ENCODE measurements at places on chromosomes 6 and 20.

GRCh38 chr20:46196990-46197389, 78.9 kb downstream of the CD40 start:
- no peak for DNase-seq

GRCh38 chr20:19911810-19912382, 105.3 kb upstream of the NAA20 start:
- no peak for DNase-seq

DNA sequence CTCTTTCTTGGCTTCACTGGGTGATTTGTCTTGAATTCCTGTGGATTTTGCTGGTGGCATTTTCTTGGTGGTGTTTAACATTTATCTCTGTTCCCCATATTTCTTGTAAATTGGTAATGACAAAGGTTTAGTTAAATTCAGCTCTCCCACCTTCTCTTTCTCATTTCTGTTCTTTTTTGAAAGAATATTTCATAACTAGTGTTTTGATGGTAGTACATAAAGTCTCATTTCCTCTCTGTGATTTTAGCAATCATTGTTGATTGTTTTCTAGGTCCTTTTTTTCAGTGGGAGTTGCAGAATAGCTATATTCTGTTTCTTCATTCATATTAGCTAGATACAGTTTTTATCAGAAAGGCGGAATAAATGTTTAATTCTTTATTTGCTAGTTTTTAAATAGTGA, 73.1 kb downstream of the QKI start:
- no peak for DNase-seq

DNA sequence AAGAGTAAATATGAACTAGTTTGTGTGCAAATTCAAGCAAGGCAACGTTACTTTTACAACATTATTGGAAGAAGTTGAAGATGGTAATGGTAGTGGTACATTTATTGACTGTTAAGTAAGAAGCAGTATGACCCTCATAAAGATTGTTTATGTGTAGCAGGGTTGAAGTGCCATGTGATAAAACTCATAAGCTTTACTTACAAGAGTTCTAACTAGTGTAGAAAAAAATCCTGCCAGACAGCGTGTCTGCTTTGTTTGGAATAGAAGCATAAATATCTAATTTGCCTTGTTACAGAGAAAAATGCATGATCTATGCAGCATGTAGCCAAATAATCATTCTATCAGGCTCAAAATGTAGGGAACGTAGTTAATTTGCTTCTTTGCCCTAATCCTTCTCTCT, 450.8 kb upstream of the SOX4 start:
- DNase-seq, result no peak

Data from HL-60 (cell line).